Stimulated activated CD4-positive, alpha-beta T cell treated with anti-CD3 and anti-CD28 coated beads, Interleukin-15, amount 100 ng/mL, for 48 hours (primary cell): ENCODE measurements at places on chromosomes 2 and 18.

- DNase-seq: no peak
Measured at GRCh38 chr2:147442816-147443215, 402.0 kb upstream of the ACVR2A start.

GRCh38 chr2:203814661-203815540 is 52.7 kb upstream of the CTLA4 start:
- peak; percentile 35 for DNase-seq

DNA sequence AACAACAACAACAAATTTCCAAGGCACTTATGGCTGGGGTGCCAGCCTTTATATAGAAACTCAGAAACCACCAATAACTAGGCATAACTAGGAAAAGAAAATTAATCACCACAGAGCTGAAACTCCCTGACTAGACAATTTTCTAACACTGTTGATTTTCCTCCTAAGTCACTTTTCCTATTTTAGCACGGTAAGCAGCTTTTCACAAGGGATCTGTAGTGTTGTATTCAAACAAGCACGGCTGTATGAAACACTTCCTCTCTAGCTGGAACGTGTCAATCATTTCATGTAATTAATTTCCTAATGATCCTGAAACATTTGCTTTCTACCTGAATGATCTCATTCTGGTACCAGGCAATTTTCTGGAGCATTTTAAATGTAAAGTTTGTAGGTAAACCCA is 645.0 kb downstream of the IRS1 start:
- no peak for DNase-seq

DNA sequence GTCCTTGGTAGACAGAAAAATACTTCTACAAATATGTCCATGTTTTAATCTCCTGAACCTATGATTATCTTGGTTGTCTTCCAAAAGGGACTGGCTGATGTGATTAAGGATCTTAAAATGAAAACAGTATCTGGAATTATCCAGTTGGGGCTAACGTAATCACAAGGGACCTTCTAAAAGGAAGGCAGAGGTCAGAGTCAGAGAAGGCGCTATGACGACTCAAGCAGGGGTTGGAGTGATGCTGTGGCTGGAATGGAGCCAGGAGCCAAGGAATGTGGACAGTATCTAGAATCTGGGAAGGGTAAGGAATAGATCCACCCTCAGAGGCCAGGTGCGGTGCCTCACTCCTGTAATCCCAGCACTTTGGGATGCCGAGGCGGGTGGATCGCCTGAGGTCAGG is 4.2 kb upstream of the USP14 start:
- no peak for DNase-seq

- no peak for DNase-seq
Measured at GRCh38 chr2:239147376-239147775, 253.4 kb downstream of the HDAC4 start.

GRCh38 chr2:127164761-127165538 is 55.1 kb downstream of the CYP27C1 start:
- no peak for DNase-seq

GRCh38 chr2:189147361-189147760 is 32.2 kb downstream of the COL5A2 start:
- no peak for DNase-seq

DNA sequence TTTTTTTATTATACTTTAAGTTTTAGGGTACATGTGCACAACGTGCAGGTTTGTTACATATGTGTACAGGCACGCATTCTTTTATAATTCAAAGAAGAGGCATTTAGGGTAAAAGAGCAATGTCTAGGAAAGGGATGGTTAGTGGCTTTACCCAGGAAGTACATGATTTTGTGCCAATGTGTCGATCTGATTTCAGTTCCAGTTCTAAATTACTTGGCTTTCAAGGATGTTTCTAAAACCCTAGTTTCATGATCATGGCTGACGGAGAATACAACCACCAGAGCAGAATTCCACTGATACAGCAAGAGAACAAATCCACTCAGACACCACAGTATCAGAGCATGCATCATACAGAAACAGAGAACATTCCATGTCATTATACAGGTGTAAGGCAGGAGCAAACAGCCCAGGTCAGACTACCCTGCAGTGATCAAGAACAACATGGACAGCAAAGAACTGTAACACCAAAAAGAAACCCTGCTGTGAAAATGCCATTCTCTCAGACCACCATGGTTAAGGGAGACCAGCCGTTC is 116.7 kb upstream of the STK17B start:
- no peak for DNase-seq

DNA sequence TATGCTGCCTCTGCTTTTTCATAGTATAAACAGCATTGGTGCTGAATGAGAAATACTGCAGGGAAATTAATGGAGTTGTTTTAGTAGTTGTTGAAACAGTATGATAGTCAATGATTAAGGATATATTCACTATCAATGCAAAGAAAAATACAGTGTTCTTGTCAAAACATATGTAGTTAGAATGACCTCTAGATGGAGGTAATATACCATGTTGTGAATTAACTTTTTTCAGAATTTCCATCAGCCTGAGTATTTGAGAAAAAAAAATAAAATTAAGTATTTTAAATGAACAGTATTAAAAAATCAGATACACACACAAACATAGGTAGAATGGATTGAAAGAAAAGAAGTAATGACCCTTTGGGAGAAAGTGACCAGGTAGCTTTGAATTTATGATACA is 59.5 kb downstream of the RMDN2 start:
- DNase-seq: no peak

DNA sequence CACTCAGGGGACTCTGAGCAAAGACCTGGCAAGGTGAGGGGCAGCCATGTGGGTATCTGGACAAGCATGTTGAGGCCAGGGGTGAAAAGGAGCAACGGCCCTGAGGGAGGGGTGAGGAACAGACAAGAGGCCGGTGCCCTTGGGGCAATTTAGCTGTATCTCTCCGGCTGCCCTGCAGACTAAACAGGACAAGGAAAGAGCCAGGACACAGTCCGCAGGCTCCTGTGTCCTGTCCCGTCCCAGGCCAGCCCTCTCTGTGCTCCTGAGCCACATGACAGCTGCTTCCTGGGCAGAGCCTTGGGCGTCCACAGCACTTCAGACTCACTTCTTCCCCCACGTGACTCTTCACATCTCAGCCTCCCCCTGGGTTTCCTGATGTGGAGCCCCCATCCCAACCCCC is 206.1 kb downstream of the KLHL29 start:
- DNase-seq: no peak

- DNase-seq: no peak
Measured at GRCh38 chr18:74244554-74244953, 47.2 kb downstream of the CYB5A start.

DNA sequence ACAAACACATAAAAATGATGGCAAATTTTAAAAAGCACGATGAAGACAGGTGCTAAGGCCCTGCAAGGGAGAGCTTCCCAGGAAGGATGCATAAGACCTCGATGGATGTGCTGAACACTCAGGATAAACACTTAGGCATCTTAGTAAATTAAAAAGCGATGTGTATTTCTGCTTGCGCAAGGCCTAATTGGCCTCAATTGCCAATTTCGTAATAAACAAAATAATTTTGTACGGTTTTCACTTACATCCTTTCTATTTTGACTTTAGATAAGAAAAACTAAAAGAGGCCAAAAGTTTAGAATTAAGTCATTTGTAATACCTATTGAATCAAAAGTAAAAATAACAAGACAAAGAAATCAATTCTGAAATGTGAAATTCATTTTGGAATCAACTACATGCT is 189.1 kb downstream of the TCF4 start:
- no peak for DNase-seq

- DNase-seq: no peak
Measured at GRCh38 chr2:172420216-172420615, 7.2 kb upstream of the ITGA6 start.

GRCh38 chr2:152646775-152647174 is 70.5 kb downstream of the PRPF40A start:
- no peak for DNase-seq

DNA sequence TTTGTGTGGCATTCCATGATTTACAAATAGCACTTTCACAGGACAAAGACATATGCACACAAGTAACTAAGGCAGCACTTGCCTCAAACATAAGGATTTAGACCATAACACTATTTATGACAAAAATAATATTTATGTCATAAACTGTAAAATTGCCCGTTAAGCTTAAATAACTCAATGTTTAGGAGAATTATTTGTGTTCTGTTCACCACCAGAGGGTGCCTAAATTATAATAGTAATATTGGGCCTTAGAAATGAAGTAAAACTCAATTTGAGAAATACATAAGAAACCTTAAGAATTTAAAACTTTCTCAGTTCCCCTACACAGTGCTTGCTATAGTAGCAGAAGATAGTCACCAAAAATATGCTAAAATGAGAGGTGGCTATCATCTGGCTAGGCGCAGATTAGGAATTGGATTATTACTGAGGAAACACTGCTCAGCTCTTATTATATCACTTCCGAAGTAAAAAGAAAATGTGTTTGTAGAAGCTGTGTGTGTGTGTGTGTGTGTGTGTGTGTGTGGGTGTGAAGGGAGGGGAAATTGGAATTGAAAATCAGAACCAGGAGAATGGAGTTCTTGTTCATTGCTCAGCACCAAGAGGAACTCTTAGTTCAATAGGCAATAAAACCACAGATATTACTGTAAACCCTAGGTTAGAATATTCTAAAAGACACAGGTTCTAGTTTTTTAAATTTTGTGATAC is 4.9 kb upstream of the CHN1 start:
- no peak for DNase-seq

DNA sequence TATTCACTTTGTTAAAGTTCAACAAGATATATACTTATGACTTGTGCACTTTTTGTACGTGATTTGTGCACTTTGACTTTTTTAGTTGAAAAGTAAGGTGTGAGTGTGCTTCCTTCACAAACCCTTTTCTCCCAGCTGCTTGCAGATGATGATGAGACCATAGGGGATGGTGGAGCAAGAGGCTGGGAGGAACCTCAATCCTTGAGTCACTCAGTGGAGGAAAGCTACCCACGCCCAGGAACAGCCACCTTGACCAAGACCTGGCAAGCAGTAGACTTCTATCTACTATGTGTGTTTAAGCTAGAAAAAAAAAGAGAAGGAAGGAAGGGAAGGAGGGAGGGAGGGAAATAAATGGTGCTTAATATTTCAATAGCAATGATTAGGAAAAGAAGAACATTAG is 25.2 kb upstream of the TAF1B start:
- no peak for DNase-seq

DNA sequence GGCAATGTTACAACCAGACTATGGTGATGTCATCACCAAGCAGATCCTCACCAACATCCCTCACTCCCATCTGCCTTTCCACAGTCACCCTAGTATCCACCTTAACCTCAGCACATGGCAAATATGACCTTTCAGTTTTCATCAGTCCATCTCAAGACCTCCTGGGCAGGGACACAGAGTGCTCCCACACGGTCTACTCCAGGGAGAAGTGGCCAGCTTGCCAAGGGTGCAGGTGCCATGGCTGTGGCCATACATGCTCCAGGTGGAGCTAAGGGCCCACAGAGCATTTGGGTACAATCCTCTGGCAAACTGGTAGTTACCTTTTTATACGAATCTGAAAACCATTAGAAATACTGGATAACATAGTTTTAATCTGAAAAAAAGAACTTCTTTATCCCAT is 453.1 kb downstream of the ADCYAP1 start:
- DNase-seq: no peak

GRCh38 chr2:225841314-225841713 is 441.8 kb downstream of the NYAP2 start:
- no peak for DNase-seq

GRCh38 chr2:52976143-52976949 is 791.3 kb upstream of the CHAC2 start:
- DNase-seq: no peak

GRCh38 chr18:11821208-11821607 is 30.0 kb upstream of the CHMP1B start:
- no peak for DNase-seq

- DNase-seq: no peak
Measured at GRCh38 chr18:80004600-80005342, 16.4 kb upstream of the TXNL4A start.

DNA sequence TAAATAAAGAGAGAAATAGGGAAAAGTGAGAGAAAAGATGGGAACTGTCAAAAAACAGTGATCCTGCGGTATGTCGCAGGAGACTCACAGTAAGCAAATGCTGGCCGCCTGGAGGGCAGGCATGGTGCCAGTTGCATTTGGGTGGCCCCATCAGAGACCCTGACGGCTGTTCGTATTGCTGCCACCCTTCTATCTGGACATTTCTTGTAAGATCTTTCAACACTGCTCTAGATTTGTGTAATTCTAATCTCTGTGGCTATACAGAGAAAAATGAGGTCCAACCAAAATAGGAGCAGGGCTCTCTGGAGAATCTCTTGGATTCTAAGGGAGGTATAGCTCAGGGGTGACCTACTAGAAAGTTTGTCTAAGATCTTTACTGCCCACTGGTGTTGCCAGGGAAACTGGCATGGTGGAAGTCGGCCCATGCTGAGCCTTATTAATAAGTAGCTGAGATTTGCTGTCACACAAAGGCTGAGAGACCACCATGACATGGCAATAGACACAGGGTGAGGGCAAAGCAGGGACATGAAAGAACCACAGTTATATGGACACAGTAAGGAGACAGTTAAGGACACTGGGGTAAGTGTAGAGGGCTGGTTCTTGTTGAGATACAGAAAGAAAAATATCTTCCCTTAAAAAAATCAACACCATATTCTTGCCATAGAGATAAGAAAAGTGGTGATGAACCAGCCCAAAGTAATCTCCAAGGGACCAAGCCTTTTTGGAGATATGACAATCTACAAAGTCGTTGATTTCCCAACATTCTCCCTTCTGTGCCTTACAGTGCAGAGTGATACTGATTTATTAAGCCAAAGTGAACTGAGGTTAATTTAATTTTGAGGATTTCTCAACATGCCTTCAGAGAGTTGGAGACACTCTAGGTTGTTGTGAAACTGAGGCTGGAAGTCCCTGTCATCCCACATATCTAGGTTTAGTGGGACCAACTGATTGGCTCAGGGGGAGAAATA is 26.4 kb upstream of the FZD7 start:
- no peak for DNase-seq

- no peak for DNase-seq
Measured at GRCh38 chr2:208013285-208014178, 11.8 kb downstream of the PLEKHM3 start.

- no peak for DNase-seq
Measured at GRCh38 chr2:197011801-197012641, 85.5 kb upstream of the PGAP1 start.

DNA sequence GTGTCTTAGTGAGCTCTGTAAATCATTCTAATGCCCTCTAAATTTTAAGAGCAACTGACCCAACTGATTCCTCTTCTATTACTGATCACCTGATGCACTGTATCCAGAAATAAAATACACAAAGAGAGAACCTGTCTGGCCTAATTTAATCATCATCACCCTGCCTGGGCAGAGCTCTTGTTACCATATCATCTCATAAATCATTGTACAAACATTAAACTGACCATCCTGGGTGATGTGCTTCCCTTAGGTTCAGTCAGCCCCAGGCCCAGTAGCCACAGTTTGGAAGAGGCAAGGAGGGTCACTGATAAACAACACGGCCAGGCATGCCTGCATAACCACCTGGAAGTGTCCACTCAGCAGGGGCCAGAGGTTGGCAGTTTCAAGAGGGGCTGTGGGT is 22.7 kb upstream of the ACMSD start:
- DNase-seq: no peak

GRCh38 chr2:101710471-101711318 is 13.2 kb downstream of the MAP4K4 start:
- DNase-seq: no peak
